ENCODE measurements at places on chromosomes 1 and 21.

GRCh38 chr1:34863501-34863900, 4.0 kb upstream of the SMIM12 start:
- no peak for DNase-seq

- no peak for DNase-seq
These were observed 9.2 kb upstream of the CPT2 start for GRCh38 chr1:53187401-53187800.

GRCh38 chr1:44806704-44807363, at the start of gene DYNLT4:
Gene DYNLT4 (minus strand): TSS chr1:44807351. CDS start chr1:44806668, 683 bp downstream.
- no peak for DNase-seq

GRCh38 chr1:152436593-152437496, 22.8 kb upstream of the CRNN start:
- DNase-seq, result no peak

- no peak for DNase-seq
These were observed 41.8 kb upstream of the PIGC start for GRCh38 chr1:172485626-172486025.
